ENCODE measurements at places on chromosomes 7 and 10. TPM values are rescaled to one million over a fixed set of nuclear protein-coding genes. Genes with fewer than 3 reads are reported as not detected.

Gene EVX1
- total RNA-seq: not detected

Gene PLCE1
- 0.02 TPM for total RNA-seq

Gene HMX3
- 43.5 TPM for total RNA-seq

Gene PPP1R9A
- 0.24 TPM for total RNA-seq

Gene CYP26A1
- total RNA-seq: 1.6 TPM

Gene CCDC146
- 0.18 TPM for total RNA-seq

Gene OR2A42
- total RNA-seq: not detected

Gene UCMA
- not detected for total RNA-seq

Gene VAX1
- total RNA-seq: not detected

Gene MMP21
- total RNA-seq: not detected

Gene KLF14
- not detected for total RNA-seq

Gene ANXA8L1
- not detected for total RNA-seq

Gene ABI1
- 35.0 TPM for total RNA-seq

Gene SLC16A12
- total RNA-seq: 0.04 TPM

Gene NRG3
- not detected for total RNA-seq

DNA sequence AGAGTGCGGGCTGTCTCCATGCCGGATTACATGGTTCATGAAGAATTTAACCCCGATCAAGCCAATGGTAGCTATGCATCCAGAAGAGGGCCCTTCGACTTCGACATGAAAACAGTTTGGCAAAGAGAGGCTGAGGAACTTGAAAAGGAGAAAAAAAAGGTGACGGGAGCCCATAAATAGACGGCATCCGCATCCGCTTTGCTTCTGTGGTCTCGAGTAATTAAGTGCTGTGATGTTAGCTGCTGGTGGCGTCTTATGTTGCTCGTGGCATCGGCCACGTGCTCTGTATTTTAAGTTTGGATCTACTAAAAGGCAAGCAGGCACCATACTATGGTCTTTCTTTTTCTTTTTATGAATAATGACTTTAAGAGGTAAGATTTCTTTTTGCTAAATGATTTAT lies 11.1 kb downstream of the C7orf57 start:
- no peak overlapping the region for H3K4me3 ChIP-seq
- no peaks in the 10 kb centered on the region for H3K36me3 ChIP-seq
- no peaks in the 10 kb centered on the region for H3K4me1 ChIP-seq
- DNase-seq: no peak
- peaks cover 56% of the 10 kb centered on the region for H3K27me3 ChIP-seq
- no peak overlapping the region for H3K27ac ChIP-seq

- no peaks in the 10 kb centered on the region for H3K36me3 ChIP-seq
- peaks cover 18% of the 10 kb centered on the region for H3K4me1 ChIP-seq
- DNase-seq: no peak
- no peak overlapping the region for H3K4me3 ChIP-seq
- peaks cover 6% of the 10 kb centered on the region for H3K27me3 ChIP-seq
Measured at GRCh38 chr10:29734640-29734961, 99.8 kb upstream of the SVIL start.

- H3K27ac ChIP-seq: no peak overlapping the region
- H3K36me3 ChIP-seq: no peaks in the 10 kb centered on the region
Measured at GRCh38 chr10:30518907-30519306, 84.9 kb downstream of the MAP3K8 start.

- no peak for DNase-seq
- no peaks in the 10 kb centered on the region for H3K27me3 ChIP-seq
- H3K27ac ChIP-seq: no peak overlapping the region
Measured at GRCh38 chr7:90736968-90737939, 141.1 kb downstream of the CDK14 start.

DNA sequence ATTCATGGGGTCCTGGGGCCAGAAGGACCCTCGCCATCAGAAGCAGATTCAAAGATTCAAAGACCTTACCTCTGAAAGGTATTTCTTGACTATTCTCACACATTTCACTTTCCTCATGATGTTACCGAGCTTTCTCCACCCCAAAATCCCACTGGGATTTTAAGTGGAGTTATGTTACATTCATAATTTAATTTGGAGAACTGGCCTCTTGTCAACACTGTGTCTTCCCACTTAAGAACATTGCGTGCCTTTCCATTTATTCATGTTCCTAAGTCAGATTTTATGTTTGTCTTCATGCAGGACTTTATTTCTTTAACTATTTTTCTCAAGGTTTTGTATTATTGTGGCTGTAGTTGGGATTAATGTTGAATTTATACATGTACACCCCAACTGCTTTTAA lies 123.5 kb upstream of the BMPER start:
- no peak for DNase-seq
- no peak overlapping the region for H3K27ac ChIP-seq
- H3K36me3 ChIP-seq: no peaks in the 10 kb centered on the region
- no peak overlapping the region for H3K4me3 ChIP-seq
- H3K27me3 ChIP-seq: no peaks in the 10 kb centered on the region

- H3K4me3 ChIP-seq: no peak overlapping the region
- no peak for DNase-seq
- H3K27ac ChIP-seq: no peak overlapping the region
- no peaks in the 10 kb centered on the region for H3K36me3 ChIP-seq
Measured at GRCh38 chr10:77498210-77498609, 139.4 kb downstream of the KCNMA1 start.

GRCh38 chr10:132113206-132113605 lies 47.5 kb downstream of the JAKMIP3 start:
- no peak overlapping the region for H3K4me3 ChIP-seq
- no peak for DNase-seq
- H3K27ac ChIP-seq: no peak overlapping the region

GRCh38 chr10:51047857-51048256 lies 26.4 kb upstream of the PRKG1 start:
- no peak overlapping the region for H3K4me3 ChIP-seq
- no peaks in the 10 kb centered on the region for H3K27me3 ChIP-seq
- H3K4me1 ChIP-seq: no peaks in the 10 kb centered on the region
- no peak overlapping the region for H3K27ac ChIP-seq
- DNase-seq: no peak

DNA sequence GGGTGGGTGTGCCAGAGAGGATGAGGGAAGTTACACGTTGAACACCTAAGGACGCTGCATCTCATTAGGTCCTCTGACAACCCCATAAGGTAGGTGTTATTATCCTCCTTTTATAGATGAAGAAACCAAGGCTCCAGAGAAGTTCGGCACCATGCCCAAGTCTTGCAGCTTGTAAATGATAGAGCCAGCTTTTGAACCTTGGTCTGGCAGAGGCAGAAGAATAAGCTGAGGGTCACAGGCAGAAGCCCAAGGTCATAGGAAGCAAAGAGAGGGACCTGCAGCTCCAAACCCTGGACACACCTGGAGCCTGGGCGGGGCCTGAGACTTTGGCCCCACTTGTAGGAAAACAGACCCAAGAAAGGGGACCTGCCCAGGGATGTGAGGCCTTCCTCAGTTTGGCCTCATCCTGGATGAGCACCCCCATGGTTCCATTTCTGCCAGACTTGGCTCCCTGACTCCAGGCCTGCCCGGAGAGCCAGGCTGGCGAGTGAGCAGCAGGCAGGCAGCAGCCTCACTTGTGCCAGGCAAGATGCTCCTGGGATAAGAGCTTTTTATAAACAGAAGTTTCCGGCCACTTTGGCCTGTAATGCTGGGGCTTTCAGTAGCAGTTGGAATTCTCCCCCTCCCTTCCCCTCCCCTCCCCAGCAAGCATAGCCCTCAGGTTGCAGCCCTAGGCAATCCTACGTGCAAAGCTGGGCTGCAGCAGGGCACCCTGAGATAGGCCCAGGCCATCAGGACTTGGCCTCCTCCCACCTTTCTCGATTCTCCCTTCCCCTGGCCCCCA lies 2.4 kb downstream of the KCNH2 start:
- H3K27ac ChIP-seq: peak overlapping the region; percentile 60
- no peak for DNase-seq
- H3K36me3 ChIP-seq: peaks cover 22% of the 10 kb centered on the region
- peaks cover 9% of the 10 kb centered on the region for H3K27me3 ChIP-seq
- peak overlapping the region; percentile 54 for H3K4me3 ChIP-seq
- H3K4me1 ChIP-seq: peaks cover 87% of the 10 kb centered on the region

DNA sequence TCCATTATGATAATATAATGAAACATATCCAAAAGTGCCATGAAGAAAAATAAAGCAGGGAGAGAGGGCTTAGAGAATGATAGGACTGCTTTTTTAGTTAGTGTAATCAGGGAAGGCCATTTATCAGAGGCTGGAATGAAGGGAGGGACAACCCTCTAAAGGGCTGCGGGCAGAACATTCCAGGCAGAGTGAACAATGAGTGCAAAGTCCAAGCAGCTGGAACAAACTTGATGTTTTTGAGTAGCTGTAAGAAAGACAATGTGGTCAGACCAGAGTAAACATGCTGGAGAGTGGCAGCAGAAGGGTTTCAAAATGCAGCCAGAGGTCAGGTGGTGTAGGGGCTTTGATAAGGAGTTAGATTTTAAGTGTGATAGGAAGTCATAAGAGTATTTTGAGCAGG lies 65.6 kb upstream of the CCDC6 start:
- H3K27me3 ChIP-seq: no peaks in the 10 kb centered on the region
- H3K27ac ChIP-seq: no peak overlapping the region
- no peak for DNase-seq
- H3K4me1 ChIP-seq: no peaks in the 10 kb centered on the region
- no peak overlapping the region for H3K4me3 ChIP-seq
- H3K36me3 ChIP-seq: no peaks in the 10 kb centered on the region

DNA sequence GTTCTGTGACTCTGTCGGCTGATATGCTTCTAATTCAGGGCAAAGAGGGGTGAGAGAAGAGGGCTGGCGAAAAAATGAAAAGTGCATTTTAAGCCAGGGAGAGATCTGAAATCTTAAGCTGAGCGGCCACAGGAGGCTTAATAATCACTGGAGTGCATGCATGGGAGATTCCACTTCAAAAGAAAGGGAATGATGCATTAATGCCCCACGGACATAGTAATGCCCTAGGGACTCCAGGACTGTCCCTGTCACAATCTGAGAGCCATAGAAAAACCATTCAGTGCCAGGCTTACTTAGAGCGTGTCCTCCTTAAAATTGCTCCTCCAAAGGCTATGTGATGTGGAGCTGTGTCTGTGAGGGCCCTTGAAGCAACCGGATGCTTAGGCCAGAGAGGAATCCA lies 75.1 kb downstream of the NHLRC2 start:
- no peak overlapping the region for H3K4me3 ChIP-seq
- H3K36me3 ChIP-seq: no peaks in the 10 kb centered on the region
- no peaks in the 10 kb centered on the region for H3K27me3 ChIP-seq
- no peak overlapping the region for H3K27ac ChIP-seq

DNA sequence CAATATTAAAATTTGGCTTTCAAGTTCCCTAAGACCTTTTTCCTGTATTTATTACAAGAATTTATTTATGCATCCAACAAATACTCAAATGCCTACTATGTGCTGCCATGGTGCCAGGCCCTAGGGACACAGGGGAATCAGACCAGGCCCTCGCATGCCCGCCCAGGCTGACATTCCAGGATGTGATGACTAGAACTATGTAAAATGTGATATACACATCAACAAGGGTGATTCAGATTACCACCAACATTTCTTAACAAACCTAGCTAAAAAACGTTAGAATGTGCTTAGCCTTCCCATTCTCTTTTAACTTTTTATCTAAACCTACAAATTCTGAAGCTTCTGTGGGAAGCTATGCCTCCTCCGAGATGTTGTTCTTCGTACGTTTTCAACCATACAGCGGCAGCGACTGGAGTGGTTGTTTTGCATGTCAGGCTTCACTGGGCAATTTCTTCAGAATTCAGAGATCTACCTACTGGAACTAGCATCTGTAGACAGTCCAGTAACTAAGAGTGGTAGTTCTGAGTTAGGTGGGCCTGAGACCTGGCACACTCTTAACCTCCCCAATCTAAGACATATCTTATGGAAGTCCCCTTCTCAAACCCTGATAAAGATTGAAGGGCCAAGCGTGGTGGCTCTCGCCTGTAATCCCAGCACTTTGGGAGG lies 22.1 kb downstream of the GNA12 start:
- DNase-seq: no peak
- no peaks in the 10 kb centered on the region for H3K36me3 ChIP-seq
- H3K4me3 ChIP-seq: no peak overlapping the region
- H3K4me1 ChIP-seq: peaks cover 4% of the 10 kb centered on the region

GRCh38 chr7:159116581-159117339 lies 27.9 kb downstream of the VIPR2 start:
- peaks cover 9% of the 10 kb centered on the region for H3K4me1 ChIP-seq
- no peak overlapping the region for H3K4me3 ChIP-seq
- H3K27ac ChIP-seq: no peak overlapping the region
- no peaks in the 10 kb centered on the region for H3K36me3 ChIP-seq
- DNase-seq: no peak

GRCh38 chr7:24297362-24297761 lies 13.4 kb downstream of the NPY start:
- H3K36me3 ChIP-seq: no peaks in the 10 kb centered on the region
- no peak overlapping the region for H3K4me3 ChIP-seq
- no peak overlapping the region for H3K27ac ChIP-seq
- H3K27me3 ChIP-seq: no peaks in the 10 kb centered on the region

DNA sequence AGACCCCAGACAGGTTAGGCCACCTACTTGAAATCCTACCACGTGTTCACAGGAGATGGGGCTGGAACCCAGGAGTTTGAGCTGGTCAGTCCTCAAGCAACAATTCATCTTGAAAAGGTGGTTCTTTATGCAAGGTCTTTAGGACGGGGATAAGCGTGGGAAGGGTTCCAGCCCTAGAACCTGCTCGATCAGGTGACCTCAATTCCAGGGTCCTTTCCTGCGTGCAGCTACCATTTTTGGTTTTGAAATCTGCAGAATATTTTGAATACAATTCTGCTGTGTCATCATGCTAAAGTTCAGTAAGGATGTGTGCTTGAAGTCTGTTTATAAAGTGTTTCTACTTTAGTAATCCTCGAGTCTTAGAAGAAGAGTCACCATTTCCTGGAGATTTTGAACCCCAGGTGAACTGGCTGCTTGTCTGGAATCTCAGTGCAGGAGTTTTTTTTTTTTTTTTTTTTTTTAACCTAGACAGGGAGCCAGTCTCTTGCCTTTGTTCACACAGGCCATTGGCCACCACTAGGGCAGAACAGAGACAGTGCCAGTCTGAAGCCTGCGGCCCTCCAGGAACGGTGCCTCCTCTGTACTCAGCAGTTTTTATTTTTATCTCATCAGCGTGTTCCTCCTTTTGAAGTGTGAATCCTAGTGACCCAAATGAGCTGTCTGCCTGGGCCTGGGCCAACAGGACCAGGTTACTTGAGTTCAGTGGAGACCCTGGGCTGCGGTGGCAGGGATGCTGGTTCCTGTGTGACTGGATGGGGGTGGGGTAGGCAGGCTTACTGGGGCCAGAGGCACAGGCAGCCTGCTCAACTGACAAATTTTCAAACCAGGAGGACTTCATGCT lies 54.6 kb downstream of the EEPD1 start:
- H3K4me3 ChIP-seq: no peak overlapping the region
- peaks cover 25% of the 10 kb centered on the region for H3K4me1 ChIP-seq
- H3K27me3 ChIP-seq: peaks cover 10% of the 10 kb centered on the region
- DNase-seq: no peak
- no peaks in the 10 kb centered on the region for H3K36me3 ChIP-seq
- no peak overlapping the region for H3K27ac ChIP-seq

- H3K27me3 ChIP-seq: peaks cover 22% of the 10 kb centered on the region
- no peak for DNase-seq
- H3K36me3 ChIP-seq: no peaks in the 10 kb centered on the region
- no peak overlapping the region for H3K27ac ChIP-seq
- no peaks in the 10 kb centered on the region for H3K4me1 ChIP-seq
Measured at GRCh38 chr10:101114646-101115045, 16.5 kb upstream of the TLX1 start.

GRCh38 chr7:50303335-50304128 lies 984 bp upstream of the IKZF1 start:
- H3K4me1 ChIP-seq: peaks cover 10% of the 10 kb centered on the region
- peak overlapping the region; percentile 80 for H3K27ac ChIP-seq
- no peaks in the 10 kb centered on the region for H3K27me3 ChIP-seq
- peaks cover 6% of the 10 kb centered on the region for H3K36me3 ChIP-seq
